ENCODE measurements at places on chromosomes 1 and 21.

GRCh38 chr1:94872771-94873495, 52.8 kb downstream of the SLC44A3 start:
- no peak for DNase-seq

- no peak for DNase-seq
Measured at GRCh38 chr1:18484721-18485120, 4.0 kb downstream of the KLHDC7A start.

GRCh38 chr1:5577255-5578040, 414.8 kb downstream of the NPHP4 start:
- no peak for DNase-seq

DNA sequence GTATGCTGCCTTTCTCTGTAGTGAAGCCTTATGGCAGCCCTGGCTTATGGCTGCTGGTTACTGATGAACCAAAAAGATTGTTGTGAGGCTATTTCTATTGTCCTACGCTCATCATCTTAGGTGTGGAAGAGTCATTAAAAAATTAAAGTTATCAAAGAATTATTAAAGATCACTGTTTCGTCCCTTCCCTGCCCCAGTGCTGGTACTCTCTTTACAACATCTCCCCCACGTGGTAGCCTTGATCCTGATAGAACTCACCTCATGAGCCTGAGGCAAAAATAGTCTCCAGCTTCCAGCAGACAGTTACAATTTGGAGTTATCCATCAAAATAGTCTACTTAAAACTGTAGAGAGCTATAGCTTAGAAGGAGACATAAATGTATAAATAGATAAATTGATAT, 201.5 kb downstream of the S1PR1 start:
- no peak for DNase-seq

GRCh38 chr1:112633628-112634027, 14.0 kb downstream of the CAPZA1 start:
- no peak for DNase-seq

- peak; percentile 100 for DNase-seq
Measured at GRCh38 chr1:9910423-9911178, 532 bp upstream of the CTNNBIP1 start.

GRCh38 chr1:145972580-145972979, 8.1 kb downstream of the POLR3GL start:
- DNase-seq: no peak

DNA sequence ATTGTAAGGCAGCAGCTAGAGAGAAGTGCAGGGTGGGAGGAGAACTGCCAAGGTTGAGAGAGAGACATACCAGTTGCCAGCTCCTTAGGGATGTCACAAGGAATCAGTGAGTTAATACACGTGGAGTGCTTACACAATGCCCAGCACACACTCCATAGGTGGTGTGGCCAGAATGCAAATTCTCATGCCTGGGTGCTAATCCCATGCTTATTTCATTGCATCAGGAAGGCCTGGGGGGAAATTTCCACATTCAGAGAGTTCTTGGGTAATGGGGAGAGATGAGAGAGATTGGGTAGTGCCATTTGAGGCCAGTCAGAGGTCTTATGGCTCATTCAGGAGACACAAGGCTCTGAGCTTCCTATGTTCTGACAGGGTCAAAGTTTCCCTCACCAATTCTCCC, 38.7 kb downstream of the GJA5 start:
- DNase-seq: no peak

DNA sequence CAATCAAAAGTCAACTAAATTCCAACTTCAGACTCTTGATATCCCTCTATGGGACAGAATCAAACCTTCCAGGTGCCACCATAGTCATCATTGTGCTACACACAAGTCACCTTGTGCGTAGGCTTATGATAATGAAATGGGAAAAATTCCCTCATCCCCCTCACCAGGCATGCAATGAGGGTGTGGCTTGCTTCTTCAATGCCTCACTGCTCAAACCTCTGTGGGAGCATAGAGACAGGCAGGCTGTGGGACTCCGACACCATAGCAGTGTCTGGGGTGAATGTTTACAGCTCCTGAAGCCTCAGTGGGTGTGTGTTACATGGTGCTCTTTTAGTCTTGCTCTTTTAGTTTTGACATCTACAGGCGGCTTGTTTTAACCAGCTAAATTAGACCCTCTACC, 42.4 kb downstream of the ZNF697 start:
- no peak for DNase-seq

- DNase-seq: no peak
Measured at GRCh38 chr1:36883315-36883949, 150.9 kb downstream of the GRIK3 start.

GRCh38 chr1:186059752-186060151, 315.3 kb downstream of the TPR start:
- no peak for DNase-seq

- DNase-seq: no peak
Measured at GRCh38 chr1:205475855-205476254, 20.0 kb upstream of the BLACAT1 start.

DNA sequence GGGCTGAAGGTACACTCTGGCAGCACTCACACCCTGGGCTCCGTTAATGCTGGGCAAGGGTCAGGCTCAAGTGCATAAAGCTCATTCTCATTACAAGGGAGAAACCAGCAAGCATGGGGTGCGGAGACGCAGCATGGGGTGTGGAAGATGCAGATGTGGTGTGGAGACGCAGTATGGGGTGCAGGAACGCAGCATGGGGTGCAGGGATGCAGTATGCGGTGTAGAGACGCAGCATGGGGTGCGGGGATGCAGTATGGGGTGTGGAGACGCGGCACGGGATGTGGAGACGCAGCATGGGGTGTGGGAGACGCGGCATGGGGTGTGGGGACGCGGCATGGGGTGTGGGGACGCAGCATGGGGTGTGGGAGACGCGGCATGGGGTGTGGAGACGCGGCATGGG, 390.7 kb downstream of the NPHP4 start:
- DNase-seq: no peak

DNA sequence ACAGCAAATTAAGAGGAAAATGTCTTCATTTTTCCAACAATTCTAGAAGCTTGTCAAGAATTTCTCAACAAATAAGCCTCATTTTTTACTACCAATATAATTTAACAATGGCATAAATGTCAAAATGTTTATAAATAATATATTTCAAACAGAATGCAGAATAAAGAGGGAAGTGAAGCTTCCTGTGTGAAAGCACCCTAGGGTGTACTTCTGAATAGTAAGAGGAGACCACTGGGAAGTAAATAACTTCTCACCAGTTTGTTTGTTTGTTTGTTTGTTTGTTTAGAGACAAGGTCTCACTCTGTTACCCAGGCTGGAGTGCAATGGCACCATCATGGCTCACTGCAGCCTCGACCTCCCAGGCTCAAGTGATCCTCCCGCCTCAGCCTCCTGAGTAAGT, 244.3 kb downstream of the SLC45A1 start:
- DNase-seq: no peak

DNA sequence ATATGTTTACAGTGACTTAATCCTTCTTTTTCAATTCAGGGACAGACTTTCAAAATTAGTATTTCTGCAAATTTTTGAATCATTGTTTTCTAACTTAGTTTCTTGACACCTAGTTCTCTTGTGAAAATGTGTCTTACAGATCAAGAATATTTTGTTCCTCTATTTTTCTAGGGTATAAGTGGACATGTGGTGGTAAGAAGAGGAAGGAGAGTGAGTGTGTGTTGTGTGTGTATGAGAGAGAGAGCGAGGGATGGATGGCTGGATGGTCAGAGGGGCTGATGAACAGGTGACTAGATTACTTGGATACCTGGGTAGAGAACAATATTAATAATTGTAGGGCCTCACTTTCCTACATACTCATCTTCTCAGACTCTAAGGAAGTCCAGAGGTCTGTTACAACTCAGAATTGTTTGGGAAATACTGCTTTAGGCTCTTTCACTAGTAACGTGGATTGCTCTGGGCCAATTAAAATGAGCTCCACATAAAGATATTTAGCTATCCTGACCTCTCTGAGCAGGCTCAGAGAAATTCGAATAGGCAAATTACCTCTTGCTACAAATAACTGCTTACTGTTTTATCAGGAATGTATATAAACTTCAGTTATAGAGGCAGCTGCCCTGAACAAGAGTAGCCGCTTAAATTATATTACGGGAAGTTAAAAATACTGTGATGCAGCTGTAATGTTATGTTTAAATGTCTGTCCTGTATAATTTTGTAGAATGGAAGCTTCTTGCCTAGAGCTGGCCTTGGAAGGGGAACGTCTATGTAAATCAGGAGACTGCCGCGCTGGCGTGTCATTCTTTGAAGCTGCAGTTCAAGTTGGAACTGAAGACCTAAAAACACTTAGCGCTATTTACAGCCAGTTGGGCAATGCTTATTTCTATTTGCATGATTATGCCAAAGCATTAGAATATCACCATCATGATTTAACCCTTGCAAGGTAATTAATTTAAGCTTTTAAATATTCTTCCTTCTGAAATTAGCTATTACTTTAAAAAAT, 19.7 kb downstream of the GPSM2 start:
- no peak for DNase-seq

- no peak for DNase-seq
Measured at GRCh38 chr1:209673631-209674417, 1.4 kb upstream of the G0S2 start.

- no peak for DNase-seq
Measured at GRCh38 chr1:203083463-203083921, 2.3 kb downstream of the MYOG start.

DNA sequence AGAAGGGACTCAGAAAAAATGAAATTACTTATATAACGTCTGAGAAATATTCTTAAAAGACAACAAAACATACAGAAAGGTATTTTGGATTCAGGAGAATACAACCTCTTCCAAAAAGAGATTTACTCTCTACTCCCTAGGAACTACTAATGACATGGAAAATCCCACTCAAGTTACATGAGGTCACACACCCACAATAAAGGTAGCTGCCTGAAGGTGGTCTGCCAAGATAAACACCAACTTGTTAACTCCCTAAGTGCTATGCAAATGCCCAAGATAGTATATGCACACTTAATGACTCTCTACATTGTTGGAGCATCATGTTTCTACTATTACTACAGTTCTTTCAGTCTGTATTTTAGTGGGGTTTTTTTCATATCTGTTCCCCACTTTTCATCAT, 26.5 kb downstream of the RERE start:
- no peak for DNase-seq

GRCh38 chr1:162025541-162025940, 1.9 kb upstream of the OLFML2B start:
- DNase-seq: no peak

- DNase-seq: no peak
Measured at GRCh38 chr1:162765788-162766187, 24.7 kb upstream of the HSD17B7 start.

GRCh38 chr1:189499736-189500135, 977.9 kb downstream of the BRINP3 start:
- no peak for DNase-seq

DNA sequence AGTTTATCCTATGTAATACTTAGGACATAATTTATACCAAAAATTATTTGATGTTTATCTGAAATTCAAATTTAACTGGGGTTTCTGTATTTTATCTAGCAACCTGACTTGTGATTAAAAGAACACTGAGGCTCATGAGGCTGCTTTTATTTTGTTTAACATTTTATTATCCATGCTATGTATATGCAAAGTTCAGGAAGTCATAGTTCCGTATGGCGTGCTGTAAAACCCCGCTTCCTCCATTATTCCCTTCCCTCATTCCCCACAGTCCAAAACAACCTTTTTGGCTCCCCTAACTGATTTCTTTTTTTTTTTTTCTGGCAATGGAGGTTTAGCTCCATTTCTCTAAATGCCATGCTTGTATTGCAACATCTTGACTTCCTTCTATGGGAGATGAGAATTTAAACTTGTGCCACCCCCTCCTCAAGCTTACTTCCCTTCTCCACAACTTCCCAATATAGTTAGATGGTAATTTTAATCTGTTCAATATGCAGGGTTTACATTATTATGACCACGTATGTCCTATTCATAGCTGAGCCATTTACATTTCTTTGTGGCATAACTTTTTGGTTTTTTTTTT, 138.0 kb upstream of the DNAH14 start:
- no peak for DNase-seq

- DNase-seq: no peak
Measured at GRCh38 chr1:9690440-9691107, 39.0 kb downstream of the PIK3CD start.

DNA sequence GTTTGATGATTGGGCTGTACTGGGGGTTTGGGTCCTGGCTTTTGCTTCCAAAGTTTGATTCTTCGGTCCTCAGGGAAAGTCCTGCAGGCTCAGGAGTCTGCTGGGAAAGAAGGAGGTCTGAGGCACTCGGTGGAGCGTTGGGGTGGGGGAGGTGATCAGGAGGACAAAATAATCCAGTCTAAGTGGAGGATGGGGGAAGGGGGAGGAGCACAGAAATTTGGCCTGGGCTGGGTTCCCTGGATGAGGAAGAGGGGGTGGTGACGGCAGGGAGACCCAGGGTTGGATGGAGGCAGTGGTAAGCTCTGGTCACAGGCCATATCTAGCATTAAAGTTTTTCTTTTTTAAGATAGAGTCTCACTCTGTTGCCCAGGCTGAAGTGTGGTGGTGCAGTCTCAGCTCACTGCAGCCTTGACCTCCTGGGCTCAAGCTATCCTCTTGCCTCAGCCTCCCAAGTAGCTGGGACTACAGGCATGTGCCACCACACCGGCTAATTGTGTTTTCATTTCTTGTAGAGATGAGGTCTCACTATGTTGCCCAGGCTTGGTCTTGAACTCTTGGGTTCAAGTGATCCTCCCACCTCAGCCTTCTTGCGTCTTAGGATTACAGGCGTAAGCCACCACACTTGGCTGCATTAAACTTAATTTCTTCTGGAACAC, 6.8 kb downstream of the SH2D2A start:
- no peak for DNase-seq

GRCh38 chr1:42815941-42816584, 859 bp upstream of the ERMAP start:
- DNase-seq: no peak

- no peak for DNase-seq
Measured at GRCh38 chr21:33132054-33132453, 62.1 kb downstream of the OLIG1 start.

DNA sequence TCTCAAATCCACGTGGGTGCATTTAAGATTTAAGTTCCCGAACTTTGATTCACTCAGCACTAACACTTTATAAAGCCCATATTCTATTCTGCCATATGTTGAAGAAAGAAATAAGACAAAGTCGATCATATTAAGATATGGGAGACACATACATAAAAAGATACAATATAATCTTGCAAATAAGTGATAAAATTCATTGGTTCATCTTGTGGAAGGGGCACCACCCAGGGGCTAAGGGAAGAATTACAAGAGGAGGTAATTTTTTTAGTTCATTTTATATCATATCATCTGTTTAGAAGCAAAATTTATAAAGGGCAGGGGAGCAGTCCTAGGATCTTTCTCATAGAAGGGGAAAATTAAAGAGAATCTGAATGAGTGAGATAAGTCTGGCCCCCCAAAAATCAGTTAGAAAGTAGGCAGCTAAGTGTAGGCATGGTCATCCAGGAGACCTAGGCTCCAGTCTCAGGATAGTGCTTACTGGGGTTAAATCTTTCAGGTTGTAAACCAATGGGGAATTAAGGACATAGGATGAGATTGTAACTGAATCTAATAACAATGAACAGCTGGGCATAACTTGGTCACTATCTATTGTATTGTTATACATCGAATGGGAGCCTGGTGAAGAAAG, 124.2 kb upstream of the L1TD1 start:
- DNase-seq: no peak

Data from stimulated activated CD4-positive, alpha-beta T cell treated with anti-CD3 and anti-CD28 coated beads, TNF-alpha, amount 100 ng/mL, for 48 hours (primary cell).